Naive thymus-derived CD4-positive, alpha-beta T cell (primary cell): ENCODE measurements at places on chromosomes 16 and 17. TPM values are rescaled to one million over a fixed set of nuclear protein-coding genes. Genes with fewer than 3 reads are reported as not detected.

- H3K36me3 ChIP-seq, result no peaks in the 10 kb centered on the region
- no peaks in the 10 kb centered on the region for H3K27me3 ChIP-seq
- no peak overlapping the region for H3K4me3 ChIP-seq
Measured at GRCh38 chr17:9072696-9073339, 51.5 kb downstream of the NTN1 start.

DNA sequence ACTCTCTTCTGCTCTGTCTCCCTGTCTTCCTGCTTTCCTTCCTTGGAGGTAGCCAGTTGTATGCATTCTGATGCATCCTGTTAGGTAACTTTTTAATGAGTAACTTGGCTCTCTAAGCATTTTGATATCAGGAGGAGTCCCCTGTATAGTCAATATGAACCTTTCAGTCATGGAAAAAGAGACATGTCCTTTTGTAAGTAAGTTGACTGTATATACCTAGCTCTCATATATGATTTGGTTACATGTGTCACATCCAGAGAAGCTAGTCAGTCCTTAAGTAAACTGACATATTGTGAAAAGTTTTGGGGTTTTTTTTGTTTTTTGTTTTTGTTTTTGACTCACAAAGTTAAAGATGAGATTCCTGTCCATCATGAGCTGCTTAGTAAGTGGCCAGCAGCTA is 18.8 kb downstream of the UTP18 start:
- no peak overlapping the region for H3K27ac ChIP-seq
- H3K4me1 ChIP-seq, result no peaks in the 10 kb centered on the region
- DNase-seq, result no peak
- no peaks in the 10 kb centered on the region for H3K27me3 ChIP-seq
- peaks cover 33% of the 10 kb centered on the region for H3K36me3 ChIP-seq

- no peak overlapping the region for H3K4me3 ChIP-seq
- H3K27ac ChIP-seq, result no peak overlapping the region
- H3K36me3 ChIP-seq, result no peaks in the 10 kb centered on the region
- DNase-seq, result no peak
Measured at GRCh38 chr16:69859105-69859989, 91.8 kb upstream of the CLEC18A start.

- no peak overlapping the region for H3K4me3 ChIP-seq
- H3K36me3 ChIP-seq, result no peaks in the 10 kb centered on the region
- no peak overlapping the region for H3K27ac ChIP-seq
Measured at GRCh38 chr17:17944743-17945142, 27.5 kb downstream of the TOM1L2 start.

DNA sequence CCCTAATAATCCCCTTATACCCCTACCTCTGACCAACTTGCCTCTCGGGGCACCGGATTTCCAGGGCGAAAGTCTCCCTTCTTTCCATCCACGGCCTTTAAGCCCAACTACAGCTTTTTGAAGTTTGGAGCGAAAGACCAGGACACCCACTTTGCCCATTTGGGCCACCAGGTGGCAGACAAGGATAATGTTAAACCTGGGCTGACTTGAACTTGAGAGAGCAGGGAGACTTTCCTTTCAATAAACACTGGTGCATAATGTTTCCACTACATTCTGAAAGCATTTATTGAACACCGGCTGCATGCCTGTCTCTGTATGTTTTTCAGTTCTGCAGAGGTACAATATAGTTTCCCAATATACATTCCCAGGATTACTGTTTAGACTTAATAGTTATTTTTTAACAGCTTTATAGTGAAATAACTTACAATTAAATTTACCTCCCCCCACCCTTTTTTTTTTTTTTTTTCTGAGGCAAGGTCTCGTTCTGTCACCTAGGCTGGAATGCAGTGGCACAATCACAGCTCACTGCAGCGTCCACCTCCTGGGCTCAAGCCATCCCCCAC is 6.9 kb upstream of the CES3 start:
- H3K36me3 ChIP-seq, result no peaks in the 10 kb centered on the region
- DNase-seq, result peak; percentile 78
- H3K4me3 ChIP-seq, result no peak overlapping the region

DNA sequence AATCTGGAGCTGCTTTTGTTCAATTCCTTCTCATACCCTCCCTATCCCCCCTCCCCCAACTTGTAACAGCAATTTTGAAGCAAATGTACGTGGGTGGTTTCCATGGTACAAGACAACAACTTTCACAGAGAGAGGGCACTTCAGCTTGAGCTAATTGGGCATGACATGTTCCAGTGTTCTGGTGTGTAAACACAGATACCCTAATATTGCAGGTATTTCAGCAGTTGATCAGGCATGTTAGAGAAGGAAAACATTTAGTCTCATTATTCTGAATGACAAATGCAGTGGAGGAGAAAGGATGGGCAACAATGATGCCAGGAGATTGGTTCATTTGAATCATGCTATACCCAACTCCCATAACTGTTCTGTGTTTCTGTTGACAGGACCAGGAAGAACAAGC is 137.5 kb downstream of the TRIM37 start:
- H3K4me1 ChIP-seq, result no peaks in the 10 kb centered on the region
- no peaks in the 10 kb centered on the region for H3K36me3 ChIP-seq
- no peak overlapping the region for H3K4me3 ChIP-seq
- DNase-seq, result no peak
- no peaks in the 10 kb centered on the region for H3K27me3 ChIP-seq

GRCh38 chr17:21161498-21162393 is 35.0 kb downstream of the DHRS7B start:
- H3K4me1 ChIP-seq, result no peaks in the 10 kb centered on the region
- no peaks in the 10 kb centered on the region for H3K27me3 ChIP-seq

GRCh38 chr17:5772720-5773119 is 188.4 kb upstream of the NLRP1 start:
- H3K4me1 ChIP-seq, result no peaks in the 10 kb centered on the region
- DNase-seq, result no peak
- H3K36me3 ChIP-seq, result no peaks in the 10 kb centered on the region
- H3K4me3 ChIP-seq, result no peak overlapping the region
- no peaks in the 10 kb centered on the region for H3K27me3 ChIP-seq
- H3K27ac ChIP-seq, result no peak overlapping the region

GRCh38 chr16:813204-813915 is 12.8 kb upstream of the GNG13 start:
- H3K36me3 ChIP-seq, result no peaks in the 10 kb centered on the region
- H3K4me1 ChIP-seq, result peaks cover 4% of the 10 kb centered on the region
- H3K27ac ChIP-seq, result no peak overlapping the region
- H3K4me3 ChIP-seq, result no peak overlapping the region
- H3K27me3 ChIP-seq, result no peaks in the 10 kb centered on the region
- DNase-seq, result no peak

DNA sequence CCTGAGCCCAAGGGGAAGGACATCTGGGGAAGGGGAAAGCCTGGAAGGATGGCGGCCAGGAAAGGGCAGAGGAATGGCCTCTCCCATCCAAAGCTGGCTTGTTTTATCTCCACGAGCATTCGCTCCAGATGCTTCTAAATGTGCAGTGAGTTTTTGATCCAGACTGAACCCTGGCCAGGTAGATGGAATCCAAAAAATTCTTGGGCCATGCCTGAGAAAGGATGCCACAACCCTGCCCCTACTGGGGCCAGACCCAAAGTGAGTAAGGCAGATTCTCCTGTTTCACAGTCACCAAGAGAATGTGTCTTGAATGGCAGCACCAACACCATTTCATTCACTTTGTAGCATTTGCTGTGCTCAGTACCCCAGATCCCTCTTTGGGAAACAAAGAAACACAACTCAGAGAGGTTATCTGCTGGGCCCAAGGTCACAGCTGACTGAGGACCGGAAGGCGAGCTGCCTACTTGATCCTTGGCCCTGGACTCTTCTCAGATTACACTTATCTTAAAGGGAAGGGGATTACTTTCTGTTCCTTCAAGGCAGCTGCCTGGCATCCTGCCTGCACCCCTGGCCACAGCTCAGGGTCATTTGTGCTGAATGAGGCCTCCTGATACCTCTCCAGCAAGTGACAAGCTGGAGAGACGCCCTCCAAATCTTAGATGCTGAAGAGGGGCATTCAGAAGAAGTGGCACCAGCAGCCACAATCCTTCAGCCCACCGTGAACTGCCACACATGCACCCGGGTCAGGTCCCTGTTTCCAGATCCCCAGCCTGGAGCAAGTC is 3.6 kb downstream of the LRRC75A start:
- H3K4me3 ChIP-seq, result no peak overlapping the region
- DNase-seq, result no peak
- H3K27me3 ChIP-seq, result no peaks in the 10 kb centered on the region
- peaks cover 7% of the 10 kb centered on the region for H3K4me1 ChIP-seq

DNA sequence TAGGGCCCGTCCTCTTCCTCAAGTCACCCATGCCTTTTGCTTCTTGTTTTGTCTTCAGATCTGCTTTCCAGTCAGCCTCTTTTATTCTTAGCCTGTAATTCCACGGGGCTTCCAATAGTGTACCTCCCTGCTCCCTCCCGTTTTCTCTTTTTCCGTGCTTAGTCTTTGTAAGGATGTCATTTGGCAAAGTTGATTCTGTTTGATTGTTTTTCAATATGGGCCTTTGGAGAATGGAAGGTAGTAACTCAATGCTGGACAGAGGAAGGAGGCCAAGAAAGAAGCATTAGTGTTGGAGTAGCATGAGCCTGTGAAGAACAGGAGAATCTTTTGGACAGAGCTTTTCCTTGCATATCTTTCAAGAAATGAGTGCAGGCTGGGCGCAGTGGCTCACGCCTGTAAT is 6.5 kb downstream of the WWP2 start:
- H3K4me1 ChIP-seq, result peaks cover 4% of the 10 kb centered on the region
- H3K27ac ChIP-seq, result no peak overlapping the region
- no peak for DNase-seq
- H3K4me3 ChIP-seq, result no peak overlapping the region
- no peaks in the 10 kb centered on the region for H3K36me3 ChIP-seq

DNA sequence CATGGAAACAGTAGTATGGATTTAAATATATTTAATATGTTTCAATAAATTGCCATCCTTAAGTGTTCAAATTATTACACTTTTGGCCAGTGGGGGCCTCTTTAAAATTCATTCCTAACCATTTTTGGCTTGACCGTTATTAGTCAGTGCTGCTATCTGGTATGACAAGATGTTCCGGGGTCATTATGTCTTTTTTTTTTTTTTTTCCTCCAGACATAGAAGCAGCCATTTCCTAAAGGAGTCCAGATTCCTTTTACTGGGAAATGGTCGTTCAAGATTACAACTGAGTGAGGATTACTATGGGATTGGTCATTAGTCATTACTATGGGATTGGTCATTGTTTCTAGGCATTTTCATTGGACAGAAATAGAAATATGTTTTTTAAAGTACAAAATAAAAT is 53.4 kb downstream of the NF1 start:
- H3K27me3 ChIP-seq, result no peaks in the 10 kb centered on the region
- no peak for DNase-seq
- no peaks in the 10 kb centered on the region for H3K4me1 ChIP-seq
- no peaks in the 10 kb centered on the region for H3K36me3 ChIP-seq
- no peak overlapping the region for H3K27ac ChIP-seq

- no peak for DNase-seq
- H3K4me1 ChIP-seq, result no peaks in the 10 kb centered on the region
- no peaks in the 10 kb centered on the region for H3K36me3 ChIP-seq
Measured at GRCh38 chr16:79560923-79561322, 39.6 kb downstream of the MAF start.

- no peak for DNase-seq
- no peak overlapping the region for H3K4me3 ChIP-seq
- no peaks in the 10 kb centered on the region for H3K4me1 ChIP-seq
- no peaks in the 10 kb centered on the region for H3K27me3 ChIP-seq
- no peak overlapping the region for H3K27ac ChIP-seq
Measured at GRCh38 chr16:68480084-68480995, 32.0 kb upstream of the SMPD3 start.

DNA sequence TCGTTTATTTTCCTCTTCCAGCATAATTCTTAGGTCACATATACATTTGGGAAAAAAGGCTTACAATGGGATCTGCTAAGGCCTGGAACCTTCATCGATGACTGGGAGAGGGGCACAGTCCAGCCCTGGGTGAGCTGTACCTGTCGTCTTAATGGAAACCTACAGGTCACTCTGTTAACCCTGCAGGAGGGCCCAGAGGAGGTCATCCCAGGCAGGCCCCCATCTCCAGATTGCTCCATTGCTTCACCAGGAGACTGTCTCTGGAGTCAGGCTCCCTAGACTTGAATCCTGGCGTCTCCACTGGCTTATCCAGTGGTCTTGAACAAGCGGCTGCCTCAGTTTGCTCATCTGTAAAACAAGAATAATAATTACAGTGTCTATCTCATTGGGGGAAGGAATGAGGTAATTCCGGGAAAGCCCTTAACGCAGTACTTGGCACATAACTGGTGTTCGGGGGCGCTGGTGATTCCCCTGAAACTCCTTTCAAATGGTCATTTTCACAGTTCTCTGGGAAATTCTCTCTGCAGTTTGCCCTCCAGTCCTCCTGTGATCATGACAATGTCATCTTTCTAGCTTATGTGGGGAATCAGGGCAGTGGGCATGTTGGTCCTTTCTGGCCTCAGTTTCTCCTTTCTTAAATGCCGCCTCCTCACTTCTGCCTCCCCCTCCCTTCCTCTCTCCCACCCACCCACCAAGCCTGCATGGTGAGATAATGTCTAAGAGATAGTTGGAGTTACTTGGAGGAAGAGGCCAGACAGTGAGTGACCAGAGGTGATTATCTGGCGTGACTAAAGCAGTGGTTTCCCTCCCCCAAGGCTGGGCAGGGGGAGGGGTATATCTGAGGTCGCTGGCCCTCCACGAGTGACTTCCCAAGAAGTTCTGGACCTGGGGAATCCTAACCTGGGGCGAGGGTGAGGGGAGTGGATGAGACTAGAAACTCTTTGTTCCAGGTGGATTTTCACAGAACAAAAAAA is 31.3 kb upstream of the TAC4 start:
- H3K27me3 ChIP-seq, result peaks cover 9% of the 10 kb centered on the region
- no peak for DNase-seq
- no peak overlapping the region for H3K4me3 ChIP-seq
- H3K36me3 ChIP-seq, result no peaks in the 10 kb centered on the region
- no peak overlapping the region for H3K27ac ChIP-seq

GRCh38 chr16:21597561-21598030 is 1.8 kb upstream of the METTL9 start:
- H3K27me3 ChIP-seq, result no peaks in the 10 kb centered on the region
- H3K27ac ChIP-seq, result peak overlapping the region; percentile 91
- no peak overlapping the region for H3K4me3 ChIP-seq
- DNase-seq, result peak; percentile 60
- no peaks in the 10 kb centered on the region for H3K36me3 ChIP-seq
- H3K4me1 ChIP-seq, result peaks cover 21% of the 10 kb centered on the region

GRCh38 chr17:78806451-78806850 is 24.4 kb upstream of the CYTH1 start:
- peak; percentile 80 for DNase-seq
- peak overlapping the region; percentile 41 for H3K27ac ChIP-seq
- H3K36me3 ChIP-seq, result peaks cover 29% of the 10 kb centered on the region
- H3K27me3 ChIP-seq, result no peaks in the 10 kb centered on the region
- H3K4me1 ChIP-seq, result peaks cover 43% of the 10 kb centered on the region

Gene NPTX1
- total RNA-seq, result 0.22 TPM

Gene AKAP1
- total RNA-seq, result 22.2 TPM

Gene EPOP
- 0.19 TPM for total RNA-seq

Gene KNOP1
- 20.6 and 21.8 TPM in 2 replicates for total RNA-seq

Gene CCL15
- total RNA-seq, result not detected

Gene NAT9
- 53.9 TPM for total RNA-seq

Gene EFNB3
- total RNA-seq, result not detected

Gene C16orf96
- total RNA-seq, result 0.44 TPM

Gene HSD17B1
- total RNA-seq, result 2.2 TPM

Gene KRT12
- not detected for total RNA-seq

Gene GNPTG
- total RNA-seq, result 57.7 TPM
